Bone marrow (tissue), 2 donors: ENCODE measurements at places on chromosomes 3 and 15.

GRCh38 chr3:174639406-174639805 is 219.7 kb upstream of the NAALADL2 start:
- DNase-seq = no peak

DNA sequence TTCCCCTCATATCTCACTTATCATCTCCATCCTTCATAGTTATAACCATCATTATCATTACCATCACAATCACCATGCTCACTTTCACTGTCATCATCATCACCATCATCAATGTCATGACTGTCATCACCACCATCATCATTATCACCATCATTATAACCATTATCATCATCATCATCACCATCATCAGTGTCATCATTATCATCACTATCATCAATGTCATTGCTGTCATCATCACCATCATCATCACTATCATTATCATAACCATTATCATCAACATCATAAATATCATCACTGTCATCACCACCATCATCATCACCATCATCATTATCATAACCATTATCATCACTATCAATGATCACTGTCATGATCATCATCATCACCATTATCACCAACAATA is 44.1 kb downstream of the SSUH2 start:
- no peak for DNase-seq

- no peak for DNase-seq
These were observed 34.5 kb downstream of the PRICKLE2 start for GRCh38 chr3:64190517-64191515.

DNA sequence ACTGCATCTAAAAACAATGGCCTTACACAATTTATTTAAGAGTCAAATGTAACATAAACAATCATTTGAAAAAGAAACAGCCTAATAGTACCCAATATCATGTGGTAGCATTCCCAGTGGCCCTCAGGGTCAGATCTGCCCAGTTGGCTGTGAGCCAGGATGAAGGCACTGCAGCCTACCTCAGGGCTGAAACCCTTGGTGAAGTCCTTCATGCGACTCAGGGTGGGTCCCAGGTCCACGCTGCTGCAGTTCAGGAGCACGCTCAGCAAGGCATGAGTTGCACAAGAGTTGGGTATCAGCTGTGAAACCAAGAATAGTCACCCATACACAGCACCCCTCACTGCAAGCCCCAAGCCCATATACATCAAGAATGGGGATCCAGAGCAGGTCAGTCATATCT is 37.1 kb downstream of the SEMA3G start:
- DNase-seq = no peak

DNA sequence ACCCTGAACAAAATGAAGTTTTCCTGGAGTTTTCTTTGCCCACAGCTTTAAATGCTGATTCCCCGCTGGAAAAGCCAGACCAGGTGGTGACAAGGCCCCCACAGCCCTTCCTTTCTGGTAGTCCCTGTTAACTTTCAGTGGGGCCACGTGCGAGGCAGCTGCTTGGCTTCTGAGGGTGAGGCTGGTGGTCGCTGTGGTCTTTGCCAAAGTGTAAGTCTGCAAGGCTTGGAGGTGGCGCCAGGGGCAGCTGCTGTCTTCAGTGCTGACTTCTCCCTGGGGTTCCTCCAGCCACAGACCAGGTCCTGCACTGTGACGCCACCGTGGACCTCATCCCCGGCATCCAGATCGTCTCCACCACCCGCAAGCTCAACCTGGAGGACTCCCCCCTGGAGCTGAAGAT is 54.1 kb upstream of the TAMM41 start:
- DNase-seq = no peak

- no peak for DNase-seq
These were observed 9.7 kb downstream of the RHCG start for GRCh38 chr15:89486726-89487050.

- no peak for DNase-seq
These were observed 20.9 kb downstream of the SLC6A6 start for GRCh38 chr3:14423197-14423743.

GRCh38 chr15:69060041-69060481 is 45.6 kb downstream of the NOX5 start:
- DNase-seq = no peak

GRCh38 chr3:47022641-47023071 is 43.2 kb downstream of the NBEAL2 start:
- no peak for DNase-seq

GRCh38 chr3:7978087-7978422 is 523.6 kb upstream of the LMCD1 start:
- DNase-seq = no peak

GRCh38 chr3:37892927-37893600 is 31.4 kb downstream of the CTDSPL start:
- DNase-seq = no peak

- no peak for DNase-seq
These were observed 3.3 kb upstream of the RNF13 start for GRCh38 chr3:149809699-149810098.

DNA sequence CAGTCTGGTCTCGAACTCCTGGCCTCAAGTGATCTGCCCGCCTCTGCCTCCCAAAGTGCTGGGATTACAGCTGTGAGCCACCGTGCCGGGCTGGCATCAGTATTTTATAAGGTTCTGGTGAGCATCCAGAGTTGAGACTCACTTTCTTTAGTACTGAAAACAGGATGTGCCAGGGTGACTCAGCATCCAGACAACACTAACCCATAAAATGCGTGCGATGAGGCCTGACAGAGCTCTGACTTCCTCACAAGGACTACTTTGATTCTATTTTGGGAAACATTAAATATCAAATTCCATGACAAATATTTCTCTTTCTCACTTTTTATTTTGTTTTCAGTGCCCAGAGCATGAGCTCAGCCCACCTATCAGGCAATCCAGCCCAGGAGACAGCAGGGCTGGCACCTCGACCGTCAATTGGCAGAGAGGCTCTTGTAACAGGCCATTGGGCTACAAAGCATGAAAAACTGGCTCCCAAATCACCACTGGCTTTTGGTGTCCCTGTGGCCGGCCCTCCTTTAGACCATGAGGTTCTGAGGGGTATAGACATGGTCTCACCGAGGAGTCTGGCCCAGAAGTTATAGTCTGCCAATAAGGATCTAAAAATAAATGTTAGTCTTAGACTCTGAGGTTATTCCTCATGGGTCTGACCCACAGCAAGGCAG is 75.0 kb downstream of the FEM1B start:
- DNase-seq = peak; percentile 24

GRCh38 chr3:122562923-122563716 is 980 bp downstream of the PARP9 start:
- DNase-seq = no peak

GRCh38 chr3:41320953-41321641 is 121.8 kb downstream of the CTNNB1 start:
- no peak for DNase-seq

GRCh38 chr15:94804613-94805012 is 573.3 kb downstream of the MCTP2 start:
- DNase-seq = no peak

DNA sequence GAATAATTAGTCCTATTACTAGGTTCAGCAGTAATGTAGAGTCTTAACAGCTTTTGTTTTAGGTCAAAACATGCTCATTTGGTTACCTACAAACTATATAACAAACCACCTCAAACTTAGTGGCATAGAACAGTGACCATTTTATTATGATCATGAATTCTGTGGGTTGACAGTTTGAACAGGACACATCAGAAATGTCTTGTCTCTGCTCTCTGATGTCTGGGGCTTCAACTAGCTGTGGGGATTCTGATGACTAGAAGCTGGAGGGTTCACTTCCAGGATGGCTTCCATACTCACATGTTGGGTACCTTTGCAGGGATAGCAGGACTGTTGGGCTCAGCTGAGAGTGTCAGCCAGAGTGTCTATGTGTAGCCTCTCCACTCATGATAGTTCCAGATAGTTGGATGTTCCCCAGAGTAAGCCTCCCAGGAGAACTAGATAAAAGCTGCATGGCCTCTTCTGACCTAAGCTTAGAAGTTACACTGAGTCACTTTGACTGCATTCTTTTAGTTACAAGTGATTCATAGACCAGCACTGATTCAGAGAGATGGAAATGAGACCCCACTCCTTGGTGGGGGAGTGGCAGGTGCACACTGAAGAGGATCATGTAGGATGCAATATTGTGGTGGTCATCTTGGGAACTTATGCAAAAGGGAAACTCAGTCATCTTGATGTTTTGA is 32.6 kb downstream of the PLCL2 start:
- DNase-seq = no peak

DNA sequence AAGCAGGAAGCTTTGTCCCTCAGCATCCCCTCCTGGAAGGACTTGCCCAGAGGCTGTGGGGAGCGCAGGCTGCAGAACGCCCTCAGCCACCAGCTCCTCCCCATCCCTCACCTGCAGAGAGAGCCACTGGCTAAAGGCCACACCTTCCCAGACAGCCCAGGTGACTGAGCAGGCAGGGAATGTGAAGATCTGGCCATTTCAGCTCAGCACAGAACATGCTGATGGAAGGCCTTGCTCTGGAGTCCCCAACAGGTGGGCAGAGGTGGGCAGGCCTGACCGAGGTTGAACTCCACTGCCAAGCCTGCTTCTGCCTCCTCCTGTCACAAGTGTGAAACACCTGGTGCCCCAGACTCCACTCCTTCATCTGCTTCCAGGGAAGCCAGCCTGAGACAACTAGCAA is 50.7 kb upstream of the SEC61A1 start:
- DNase-seq = no peak

GRCh38 chr15:101371519-101371918 is 76.5 kb upstream of the SNRPA1 start:
- no peak for DNase-seq

DNA sequence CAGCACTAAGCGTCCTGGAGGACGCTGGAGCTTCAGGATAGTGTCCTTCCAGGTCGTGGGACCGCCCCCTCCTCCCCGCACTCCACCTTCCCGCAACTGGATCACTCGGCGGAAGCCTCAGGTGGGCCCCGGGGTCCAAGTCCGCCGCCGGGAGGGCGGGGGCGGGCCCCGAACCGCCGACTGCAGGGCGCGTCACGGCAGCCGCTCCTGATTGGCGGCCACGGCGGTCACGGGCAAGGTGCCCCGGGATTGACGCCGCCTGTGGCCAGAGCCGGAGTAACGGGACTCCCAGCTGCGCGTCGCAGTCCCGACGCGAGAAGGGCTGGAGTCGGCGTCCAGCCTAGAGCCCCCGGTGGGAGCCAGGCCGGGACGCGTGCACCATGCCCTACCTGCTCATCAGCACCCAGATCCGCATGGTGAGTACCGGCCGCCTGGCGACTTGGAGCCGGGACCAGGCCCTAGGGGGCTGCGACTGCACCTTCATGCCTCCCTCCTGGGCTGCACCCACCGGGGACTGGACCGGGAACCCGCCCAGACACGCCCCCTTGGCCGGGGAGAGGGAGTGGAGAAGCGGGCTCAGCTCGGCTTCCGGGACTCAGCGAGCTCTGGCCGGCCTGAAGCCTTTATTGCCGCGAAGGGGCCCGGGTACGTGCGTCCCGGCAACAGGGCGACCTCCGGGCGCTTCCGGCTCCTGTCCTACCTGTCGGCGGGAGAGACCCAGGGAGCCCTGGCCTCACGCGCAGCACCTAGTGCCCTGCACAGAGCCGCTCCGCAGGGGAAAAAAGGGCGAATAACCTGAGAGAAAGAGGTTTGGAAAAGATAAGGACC is at the start of gene GCHFR:
TSS of gene GCHFR (plus strand) at position 268 of the 828 bp plus-strand sequence. CDS start at position 381, 113 bp downstream.
- no peak for DNase-seq

- peak; percentile 56 for DNase-seq
These were observed 38.7 kb downstream of the GUCA1C start for GRCh38 chr3:108914774-108915641.

GRCh38 chr3:123768480-123769355 is 115.4 kb downstream of the MYLK start:
- no peak for DNase-seq

DNA sequence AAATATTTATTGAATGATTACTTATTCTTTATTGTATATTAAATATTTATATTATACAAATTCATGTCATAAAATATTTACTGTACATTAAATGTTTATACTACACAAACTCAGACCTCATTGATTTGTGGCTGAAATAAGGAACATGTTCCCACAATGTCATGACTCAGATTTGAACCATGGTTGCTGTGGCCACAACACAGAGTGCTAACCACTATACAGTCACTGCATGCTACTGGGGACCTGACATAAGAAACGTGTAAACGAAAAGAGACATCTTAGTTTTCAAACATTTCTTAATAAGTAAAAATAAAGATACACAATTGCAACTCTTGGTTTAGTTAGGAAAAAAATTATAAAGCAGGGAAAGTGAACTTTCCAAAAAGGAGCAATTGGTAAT is 99.1 kb upstream of the AGTR1 start:
- no peak for DNase-seq

DNA sequence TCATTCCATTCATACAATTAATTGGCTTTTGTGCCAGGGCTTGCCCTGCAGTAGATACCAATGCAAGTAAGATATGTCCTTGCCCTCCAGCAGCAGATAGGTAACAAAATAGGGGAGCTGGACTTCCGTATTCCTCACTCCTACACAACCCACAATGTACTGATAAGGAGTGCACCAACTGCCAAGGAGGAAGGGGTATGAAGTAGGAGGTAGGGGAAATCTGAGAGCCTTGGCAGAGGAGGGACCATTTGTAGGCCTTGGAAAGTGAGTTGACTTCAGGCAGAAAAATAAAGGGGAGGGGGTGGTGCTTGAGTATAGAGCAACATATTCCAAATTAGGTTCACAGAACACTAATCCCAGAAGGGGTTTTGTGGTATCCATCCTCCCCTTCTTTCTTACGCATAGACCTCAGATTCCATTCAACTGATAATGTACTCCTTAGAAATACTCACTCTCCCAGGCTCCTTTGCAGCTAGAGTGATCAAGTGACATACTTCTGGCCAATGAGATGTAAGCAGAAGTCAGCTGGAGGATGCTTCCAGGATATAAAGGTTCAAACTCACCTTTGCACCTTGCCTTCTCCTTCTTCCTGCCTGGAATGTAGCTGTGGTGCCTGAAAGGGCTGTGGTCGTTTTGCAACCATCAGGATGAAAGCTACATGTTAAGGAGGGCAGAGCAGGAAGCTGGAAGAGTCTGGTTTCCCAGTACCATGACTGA is 127.1 kb upstream of the SMAD3 start:
- no peak for DNase-seq

- DNase-seq = no peak
These were observed 46.4 kb downstream of the GJD2 start for GRCh38 chr15:34708422-34708821.

GRCh38 chr3:111695636-111696117 is 100.5 kb upstream of the ZBED2 start:
- no peak for DNase-seq

- no peak for DNase-seq
These were observed 34.6 kb upstream of the FGD5 start for GRCh38 chr3:14784087-14784681.

GRCh38 chr3:122183893-122184590 is 574 bp downstream of the CASR start:
- DNase-seq = no peak

- DNase-seq = no peak
These were observed 76.8 kb downstream of the CHCHD4 start for GRCh38 chr3:14047841-14048240.

GRCh38 chr3:129063091-129063640 is 2.6 kb downstream of the GP9 start:
- no peak for DNase-seq
